ENCODE measurements at places on chromosomes 5 and 9.

DNA sequence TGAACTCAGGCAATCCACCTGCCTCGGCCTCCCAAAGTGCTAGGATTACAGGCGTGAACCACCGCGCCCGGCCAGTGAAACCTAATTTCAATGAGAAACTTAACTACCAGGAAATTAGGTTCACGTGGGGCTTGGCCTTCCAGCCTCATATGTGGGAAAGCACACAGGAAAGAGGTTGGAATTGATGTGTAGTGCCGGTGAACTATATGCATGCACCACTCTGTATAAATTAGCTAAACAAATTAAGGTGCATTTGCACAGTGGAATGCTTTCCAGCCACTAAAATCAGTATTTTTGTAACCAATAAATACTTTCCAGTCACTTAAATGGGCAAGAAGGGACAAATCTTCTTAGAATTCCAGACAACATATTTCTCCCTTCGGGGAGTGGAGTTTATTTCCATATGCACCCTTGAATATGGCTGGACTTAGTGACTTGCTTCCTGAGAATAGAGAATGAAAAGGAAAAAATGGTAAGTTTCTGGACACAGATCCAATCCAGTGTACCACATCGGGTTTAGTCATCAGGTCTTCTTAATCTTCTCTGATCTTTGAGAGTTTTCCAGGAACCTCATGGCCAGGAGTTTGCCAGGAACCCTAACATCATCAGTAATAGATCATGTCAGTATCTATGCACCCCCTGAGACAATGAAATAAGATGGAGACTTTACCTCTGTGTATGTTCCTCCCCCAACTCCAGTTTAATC lies 24.9 kb downstream of the ATOX1 start:
- DNase-seq = no peak

GRCh38 chr9:112285056-112285455 lies 48.4 kb downstream of the PTBP3 start:
- DNase-seq = no peak

DNA sequence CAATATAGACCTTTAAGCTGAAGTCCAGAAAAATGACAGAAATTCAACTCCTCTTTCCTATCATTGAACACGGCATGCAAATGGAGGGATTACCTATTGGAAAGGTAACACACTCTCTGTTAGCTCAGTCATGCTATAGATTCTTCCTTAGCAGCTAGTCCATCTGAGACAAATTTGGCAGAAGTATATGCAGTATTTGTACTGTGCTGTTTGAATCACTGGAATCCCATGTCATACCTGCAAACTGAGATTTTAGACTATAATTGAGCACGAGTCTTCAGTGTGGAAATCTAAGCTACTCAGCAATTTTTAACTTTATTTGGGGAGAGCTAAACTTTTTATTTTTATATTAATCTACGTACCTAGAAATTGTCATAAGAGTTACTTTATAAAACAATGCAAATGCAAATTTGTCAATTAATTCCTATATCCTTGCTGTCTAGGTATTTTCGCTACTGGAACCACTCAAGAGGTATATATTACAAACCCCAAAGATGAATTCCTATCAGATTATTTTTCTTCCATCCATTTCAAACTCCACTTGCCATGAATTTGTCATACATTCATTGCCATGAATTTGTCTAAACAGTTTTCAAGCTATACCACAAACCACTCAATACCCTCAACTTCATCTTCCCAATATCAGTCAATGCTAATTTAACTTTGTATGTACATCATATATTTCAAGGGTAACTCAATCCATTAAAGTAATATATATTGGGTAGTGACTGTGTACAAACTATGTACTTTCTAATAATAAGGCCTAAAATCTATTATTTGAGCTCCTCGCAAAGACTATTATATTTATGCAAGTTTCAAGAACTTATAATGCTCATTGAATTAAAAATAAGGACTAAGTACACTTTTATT lies 224.8 kb downstream of the MEF2C start:
- DNase-seq = no peak

DNA sequence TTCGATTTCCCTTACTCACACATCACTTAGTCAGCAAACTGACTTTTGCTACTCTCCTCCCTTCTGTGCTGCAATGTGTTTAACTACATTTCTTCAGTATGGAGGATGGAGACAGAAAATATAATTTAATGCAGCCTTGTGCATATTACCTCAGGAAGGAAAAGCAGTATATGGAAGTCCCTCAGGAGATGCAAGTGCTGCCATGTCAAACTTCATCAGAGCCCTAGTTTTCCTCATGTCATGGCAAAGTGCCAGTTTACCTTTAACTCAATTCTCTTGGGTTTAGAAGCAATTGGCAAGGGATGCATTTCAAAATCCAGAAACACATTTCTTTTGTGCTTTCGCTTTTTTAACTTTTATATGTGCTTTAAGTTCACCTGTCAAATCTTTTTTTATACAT lies 365.4 kb downstream of the ISL1 start:
- no peak for DNase-seq

DNA sequence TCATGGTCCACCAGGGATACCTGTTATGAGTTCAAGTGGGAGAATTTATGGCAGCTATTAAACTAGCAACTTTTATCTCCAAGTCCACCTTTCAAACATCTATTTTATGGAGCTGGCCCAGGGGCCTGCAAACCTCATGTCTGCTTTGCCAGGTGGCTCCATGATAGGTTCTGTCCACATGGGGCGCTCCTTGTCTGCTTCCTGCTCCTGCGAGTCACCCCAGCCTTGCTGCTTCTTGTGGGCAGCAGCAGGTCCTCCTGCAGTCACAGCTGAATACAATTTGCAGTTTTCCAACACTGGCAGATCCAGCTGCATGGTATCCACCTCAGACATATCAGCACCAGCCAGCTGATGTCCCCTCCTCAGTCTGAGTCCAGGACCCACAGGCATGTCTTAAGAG lies 39.6 kb upstream of the FRRS1L start:
- DNase-seq = no peak

- DNase-seq = no peak
These were observed 95.3 kb downstream of the PTTG1 start for GRCh38 chr5:160516696-160517530.

- no peak for DNase-seq
These were observed 63.4 kb downstream of the RAPGEF1 start for GRCh38 chr9:131676431-131676972.

- no peak for DNase-seq
These were observed 1255.2 kb downstream of the EFNA5 start for GRCh38 chr5:106415541-106415940.

DNA sequence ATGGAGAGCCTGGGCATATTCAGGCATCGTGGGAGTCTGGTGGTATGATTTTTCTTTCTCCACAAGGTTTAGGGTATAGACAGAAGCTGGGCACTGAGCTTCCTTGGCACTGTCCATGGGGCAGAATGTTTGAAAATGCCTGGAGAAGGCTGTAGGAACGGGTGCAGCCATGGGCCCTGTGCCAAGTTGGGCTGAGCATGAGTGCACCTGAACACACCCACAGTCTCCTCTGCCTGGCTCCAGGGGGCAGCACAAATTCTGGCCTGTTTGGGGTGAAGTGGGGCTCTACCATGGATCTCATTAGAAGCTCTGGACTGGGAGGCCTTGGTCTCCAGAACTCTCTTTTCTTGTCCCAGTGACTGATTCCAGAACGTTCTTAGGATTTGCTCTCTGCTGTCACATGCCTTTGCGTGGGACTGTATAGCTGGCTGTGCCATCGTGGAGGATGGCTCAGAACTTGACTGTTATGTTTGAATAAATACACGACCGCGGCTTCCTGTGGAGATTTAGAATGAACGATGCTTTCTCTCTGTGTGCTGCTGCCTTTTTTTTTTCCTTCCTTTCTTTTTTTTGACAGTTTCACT lies 229.8 kb downstream of the FANCC start:
- DNase-seq = no peak

GRCh38 chr9:4604678-4605095 lies 57.4 kb upstream of the PLPP6 start:
- DNase-seq = peak; percentile 67

DNA sequence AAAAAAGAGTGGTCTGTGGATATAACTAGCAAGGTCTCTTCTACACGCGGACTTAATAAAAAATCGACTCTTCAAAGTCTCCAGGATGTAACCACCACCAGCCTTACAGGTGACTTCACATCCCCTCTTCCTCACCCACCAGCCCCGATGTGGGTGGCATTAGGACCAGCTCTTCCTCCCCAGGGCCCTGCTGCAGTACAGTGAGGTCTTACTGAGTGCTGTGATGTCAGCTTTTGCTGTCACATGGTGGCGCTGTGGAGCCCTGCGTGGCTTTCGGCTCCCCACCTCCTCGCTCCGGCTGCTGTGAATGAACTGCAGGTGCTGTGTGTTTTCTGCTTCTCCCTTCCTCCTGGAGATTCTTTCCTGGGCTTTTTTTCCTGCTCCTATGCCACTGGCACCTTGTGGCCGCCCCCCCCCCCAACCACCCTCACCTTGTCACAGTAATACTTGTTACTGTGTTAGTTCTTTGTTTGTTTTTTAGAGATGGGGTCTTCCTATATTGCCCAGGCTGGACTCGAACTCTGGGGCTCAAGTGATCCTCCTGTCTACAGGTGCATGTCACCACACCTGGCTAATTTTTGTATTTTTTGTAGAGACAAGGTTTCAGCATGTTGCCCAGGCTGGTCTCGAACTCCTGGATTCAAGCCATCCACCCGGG lies 15.8 kb upstream of the RAPGEF1 start:
- DNase-seq = peak; percentile 66

GRCh38 chr5:33650911-33651310 lies 210.1 kb downstream of the TARS1 start:
- DNase-seq = no peak

DNA sequence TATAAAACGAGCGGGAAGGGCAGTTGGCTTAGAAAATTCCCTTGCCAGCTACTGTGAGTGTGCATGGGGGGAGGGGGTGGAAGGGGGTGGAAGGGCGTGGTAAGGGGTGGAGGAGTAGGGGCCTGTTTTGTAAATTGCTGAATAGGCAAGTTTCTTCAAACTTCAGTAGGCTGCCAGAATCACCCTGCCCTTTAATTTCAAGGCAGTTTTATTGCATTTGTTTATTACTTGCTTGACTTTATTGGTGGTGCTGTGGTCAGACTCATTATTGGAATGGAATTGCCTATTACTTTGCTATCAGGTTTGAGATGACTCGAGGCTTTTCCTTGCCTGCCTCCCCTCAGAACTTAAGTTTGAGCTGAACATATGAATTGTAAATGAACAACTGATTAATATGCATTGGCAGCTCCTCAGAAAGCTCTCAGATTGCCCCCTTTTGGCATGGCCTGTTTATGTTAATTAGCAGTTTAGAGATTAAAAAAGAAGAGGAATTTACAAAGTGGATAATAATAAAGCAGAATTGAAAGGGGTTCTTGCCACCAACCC lies 76.0 kb downstream of the SEMA6A start:
- no peak for DNase-seq

DNA sequence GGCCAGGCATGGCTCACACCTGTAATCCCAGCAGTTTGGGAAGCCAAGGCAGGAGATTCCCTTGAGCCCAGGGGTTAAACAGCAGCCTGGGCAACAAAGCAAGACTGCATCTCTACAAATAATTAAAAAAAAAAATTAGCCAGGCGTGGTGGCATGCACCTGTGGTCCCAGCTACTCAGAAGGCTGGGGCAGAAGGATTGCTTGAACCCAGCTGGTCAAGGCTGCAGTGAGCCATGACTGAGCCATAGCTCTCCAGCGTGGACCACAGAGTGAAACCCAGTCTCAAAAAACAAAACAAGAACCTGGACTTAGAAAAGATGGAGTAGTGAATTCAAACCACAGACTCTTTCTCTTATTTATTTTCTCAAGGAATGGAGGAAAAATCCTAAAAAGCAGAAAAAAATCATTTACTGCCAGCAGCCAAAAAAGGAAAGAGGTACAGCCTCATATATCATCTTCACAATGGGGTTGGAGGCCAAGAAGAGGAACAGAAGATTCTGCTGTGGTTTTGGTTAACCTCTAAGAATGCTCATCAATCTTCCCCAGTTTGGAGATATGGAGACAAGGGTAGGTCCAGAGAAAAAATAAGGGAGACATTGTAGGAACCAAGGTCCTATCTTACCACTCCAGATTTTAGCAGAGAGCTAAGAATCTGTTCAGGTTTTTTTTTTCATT lies 40.0 kb upstream of the MYO10 start:
- no peak for DNase-seq

GRCh38 chr5:32790411-32790951 lies 79.4 kb downstream of the NPR3 start:
- no peak for DNase-seq

DNA sequence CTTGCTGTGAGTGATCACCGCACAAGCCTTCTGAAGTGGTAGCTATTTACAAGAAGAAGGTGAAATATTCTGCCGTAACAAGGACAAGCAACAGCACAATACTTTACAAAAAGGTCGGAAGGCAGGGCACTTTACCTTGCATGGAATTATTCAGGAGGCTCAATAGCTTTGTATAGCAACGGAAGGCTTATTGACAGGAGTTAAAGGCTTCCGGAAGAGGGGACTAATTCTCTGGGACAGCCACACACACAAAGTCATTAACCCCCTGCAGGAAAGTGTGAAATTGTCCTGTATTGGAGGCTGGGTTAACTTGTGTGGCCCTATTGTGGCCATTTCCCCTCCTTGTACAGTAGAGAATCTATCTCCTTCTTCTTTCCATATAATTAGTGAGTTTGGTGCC lies 199.3 kb upstream of the SEMA6A start:
- DNase-seq = no peak

DNA sequence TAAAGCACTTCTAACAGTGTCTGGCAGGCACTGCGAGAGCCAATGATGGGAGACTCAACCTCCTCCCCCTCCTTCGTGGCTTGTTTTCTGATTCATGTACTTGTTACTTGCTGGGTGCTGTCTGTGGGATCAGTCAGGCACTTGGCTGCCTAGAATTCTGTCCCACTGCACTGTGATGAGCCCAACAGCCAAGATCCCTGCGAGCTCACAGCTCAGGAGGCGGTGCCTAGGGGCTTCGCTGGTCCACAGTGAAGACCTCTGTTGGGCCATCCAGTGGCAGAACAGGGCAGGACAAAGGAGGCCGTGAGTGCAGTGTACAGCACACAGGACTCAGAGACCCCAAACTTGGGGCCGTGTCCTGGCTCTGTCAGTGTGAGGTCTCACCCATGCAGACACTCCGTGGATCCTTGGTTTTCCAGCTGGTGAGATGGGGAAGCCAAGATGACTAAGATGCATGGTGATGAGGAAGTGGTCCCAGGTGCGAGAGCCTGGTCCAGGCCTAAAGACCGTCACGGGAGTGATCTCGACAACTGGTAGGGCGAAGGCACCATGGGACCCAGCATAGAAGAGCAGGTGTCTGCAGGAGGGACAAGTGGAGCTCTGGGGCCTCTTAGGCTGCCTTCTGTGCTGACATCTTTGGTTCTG lies 19.5 kb downstream of the MYMK start:
- no peak for DNase-seq
